Activated CD4-positive, alpha-beta T cell treated with anti-CD3 and anti-CD28 coated beads for 4 hours (primary cell): ENCODE measurements at places on chromosomes 13 and 19.
A peak's percentile ranks its signal among the peaks of the same experiment; 100 is the strongest.

- no peak for DNase-seq
These were observed 747.2 kb downstream of the DIAPH3 start for GRCh38 chr13:59416561-59416960.

DNA sequence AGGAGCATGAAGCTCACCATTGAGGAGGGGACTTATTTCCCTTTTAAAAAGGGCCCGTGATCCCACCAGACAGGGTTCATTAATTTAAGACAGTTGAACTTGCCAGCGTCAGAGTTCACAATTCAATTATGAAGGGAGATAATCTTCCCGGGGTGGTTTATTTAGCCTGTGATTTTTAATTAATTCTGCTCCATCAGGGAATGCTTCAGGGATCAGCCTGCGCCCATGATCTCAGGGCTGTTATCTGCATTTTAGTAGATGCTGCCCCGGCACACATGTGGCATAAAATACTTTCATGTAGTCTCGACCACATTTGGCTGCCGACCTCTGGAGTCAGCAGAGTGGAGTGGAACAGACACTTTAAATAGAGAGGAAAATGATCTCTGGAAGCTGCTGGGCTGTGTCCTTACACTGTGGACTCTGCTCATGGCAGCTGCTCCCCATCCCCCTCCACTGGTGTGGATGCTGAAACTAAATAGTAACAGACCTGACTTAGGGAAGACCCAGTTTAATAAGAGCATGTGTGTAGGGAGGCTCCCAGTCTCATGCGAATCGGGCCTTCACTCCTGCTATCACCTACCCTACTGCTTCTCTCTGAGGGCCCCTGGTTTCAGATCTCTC is 256.9 kb downstream of the TEX29 start:
- no peak for DNase-seq

GRCh38 chr13:100542826-100543156 is 45.8 kb downstream of the GGACT start:
- no peak for DNase-seq

DNA sequence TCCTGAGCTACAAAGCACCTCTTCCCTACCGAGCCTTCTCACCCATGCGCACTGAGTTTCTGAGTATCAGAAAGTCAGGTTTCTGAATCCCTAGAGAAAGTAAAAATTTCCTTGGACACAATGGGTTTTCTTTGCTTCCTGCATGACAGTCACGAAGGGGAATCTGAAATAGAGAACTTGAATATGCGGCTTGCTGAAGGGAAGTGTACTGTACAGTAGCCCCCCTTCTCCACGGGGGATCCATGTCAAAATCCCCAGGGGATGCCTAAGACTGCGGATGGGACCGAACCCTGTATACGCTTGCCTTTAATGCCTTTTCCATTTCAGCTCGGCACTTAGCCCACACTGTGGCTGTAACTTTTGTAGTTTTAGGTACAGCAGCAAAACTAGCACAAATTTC is 107.9 kb downstream of the GGACT start:
- no peak for DNase-seq

- no peak for DNase-seq
These were observed 22.0 kb downstream of the BLOC1S3 start for GRCh38 chr19:45200568-45200967.

DNA sequence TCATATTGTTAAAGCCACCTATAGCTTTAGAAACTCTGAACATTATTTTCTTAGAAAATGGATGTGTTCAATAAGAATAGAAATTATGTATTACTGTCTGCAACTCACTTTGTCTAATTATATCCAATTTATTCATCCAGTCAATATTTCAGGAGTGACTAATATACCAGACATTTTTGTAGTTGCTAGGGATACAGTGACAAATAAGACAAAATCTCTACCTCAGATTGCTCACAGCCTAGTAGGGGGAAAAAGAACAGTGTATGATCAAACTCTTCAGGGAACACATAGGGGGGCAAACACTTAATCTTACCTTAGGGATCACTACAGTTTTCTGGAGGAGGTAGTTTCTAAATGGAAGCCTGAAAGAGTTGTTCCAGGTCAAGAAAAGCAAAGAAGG is 8.6 kb downstream of the BRCA2 start:
- no peak for DNase-seq

GRCh38 chr19:42124386-42124901 is 7.8 kb downstream of the POU2F2 start:
- DNase-seq: no peak

- no peak for DNase-seq
These were observed 1128.2 kb upstream of the PCDH9 start for GRCh38 chr13:68358294-68358705.

DNA sequence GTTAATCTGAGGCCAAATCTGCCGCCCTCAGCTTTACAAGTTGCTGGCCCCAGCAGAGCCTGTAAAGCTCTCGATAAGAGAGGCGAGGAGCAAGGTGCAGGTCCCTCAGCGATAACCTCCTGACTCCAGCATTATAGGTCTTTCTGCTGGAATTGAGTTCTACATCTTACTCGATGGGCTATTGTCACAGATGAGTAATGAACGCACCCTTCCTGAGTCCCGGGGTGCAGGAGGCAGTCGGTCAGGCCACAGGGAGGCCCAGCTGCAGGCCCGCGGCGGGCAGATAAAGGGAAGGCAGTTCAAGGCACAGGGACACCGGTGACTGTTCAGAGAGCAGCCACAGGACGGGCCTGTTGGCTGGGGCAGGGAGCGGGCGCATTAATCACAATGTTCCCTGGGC is 157.6 kb upstream of the OBI1 start:
- DNase-seq: no peak

- peak; percentile 57 for DNase-seq
These were observed 1.9 kb downstream of the CNN2 start for GRCh38 chr19:1028062-1028926.

DNA sequence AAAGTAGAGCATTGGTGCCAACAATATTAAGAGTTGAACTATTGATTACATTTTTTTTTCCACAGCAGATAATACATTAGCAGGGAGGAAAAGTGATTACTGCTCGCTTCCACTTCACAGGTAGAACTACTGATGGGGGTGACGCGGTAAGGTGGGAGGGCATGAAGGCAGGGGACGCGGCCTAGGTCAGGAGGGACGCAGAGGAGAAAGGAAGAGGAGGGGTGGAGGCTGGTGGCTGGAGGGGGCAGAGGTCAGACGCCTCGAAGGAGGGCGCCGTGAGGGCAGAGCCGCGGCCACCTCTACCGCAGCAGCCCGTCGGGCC is 287 bp upstream of the B3GLCT start:
- no peak for DNase-seq

DNA sequence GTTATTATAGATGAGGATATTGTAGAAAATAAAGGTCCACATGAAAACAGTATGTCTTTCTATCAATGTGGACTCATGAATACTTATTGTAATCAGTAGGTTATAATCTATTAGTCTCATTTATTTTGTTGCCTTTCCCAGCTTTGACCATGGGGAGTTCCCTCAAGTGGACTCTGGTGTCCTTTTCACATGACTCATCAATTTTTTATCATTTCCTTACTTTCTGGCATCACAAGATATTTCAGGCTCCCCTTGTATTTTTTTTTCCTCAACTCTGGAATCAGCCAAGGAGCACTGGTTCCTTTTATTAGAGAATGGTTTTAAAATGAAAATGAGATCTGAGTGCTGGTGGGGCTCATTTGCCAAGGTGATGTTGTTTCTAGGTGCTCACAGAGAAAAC is 63.4 kb upstream of the DIAPH3 start:
- DNase-seq: no peak

- DNase-seq: no peak
These were observed 76.2 kb upstream of the IRS2 start for GRCh38 chr13:109862627-109863026.

DNA sequence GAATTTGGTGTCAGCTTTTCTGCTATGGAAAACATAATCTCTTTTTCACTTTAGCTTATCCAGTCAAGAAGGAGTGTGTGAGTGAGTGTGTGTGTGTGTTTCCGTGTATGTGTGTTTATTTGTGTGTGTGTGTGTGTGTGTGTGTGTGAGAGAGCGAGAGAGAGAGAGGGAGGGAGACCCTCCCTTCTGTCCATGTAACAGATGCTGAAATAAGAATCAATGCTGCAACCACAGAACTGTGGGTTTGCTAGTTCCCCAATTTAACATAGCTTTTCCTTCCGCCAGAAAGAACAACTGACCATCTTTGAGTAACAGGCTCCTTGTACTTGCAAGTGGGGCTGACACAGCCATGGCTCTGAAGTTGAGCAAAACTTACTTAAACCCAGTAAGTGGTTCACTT is 5.2 kb downstream of the LCP1 start:
- no peak for DNase-seq

GRCh38 chr13:109088624-109088917 is 459.2 kb downstream of the MYO16 start:
- DNase-seq: no peak

DNA sequence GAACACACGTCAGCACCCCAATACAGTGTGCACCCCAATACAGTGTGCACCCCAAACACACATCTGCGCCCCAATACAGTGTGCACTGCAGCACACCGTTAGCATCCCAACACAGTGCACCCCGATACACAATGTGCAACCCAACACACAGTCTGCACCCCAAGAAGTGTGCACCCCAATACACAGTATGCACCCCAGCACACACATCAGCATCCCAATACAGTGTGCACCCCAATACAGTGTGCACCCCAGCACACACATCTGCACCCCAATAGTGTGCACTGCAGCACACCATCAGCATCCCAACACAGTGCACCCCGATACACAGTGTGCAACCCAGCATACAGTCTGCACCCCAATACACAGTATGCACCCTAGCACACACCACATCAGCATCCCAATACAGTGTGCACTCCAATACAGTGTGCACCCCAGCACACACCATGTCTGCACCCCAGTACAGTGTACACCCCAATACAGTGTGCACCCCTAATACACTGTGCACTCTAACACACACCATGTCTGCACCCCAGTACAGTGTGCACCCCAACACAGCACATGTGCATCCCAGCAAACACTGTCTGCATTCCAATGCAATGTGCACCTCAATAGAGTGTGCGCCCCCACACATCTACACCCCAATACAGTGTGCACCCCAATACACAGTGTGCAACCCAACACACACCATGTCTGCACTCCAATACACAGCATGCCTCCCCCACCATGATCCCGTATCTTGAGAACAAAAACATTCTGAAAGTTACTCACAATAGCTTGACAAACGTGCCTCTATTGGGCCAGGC is 855 bp upstream of the CARS2 start:
- DNase-seq: no peak

DNA sequence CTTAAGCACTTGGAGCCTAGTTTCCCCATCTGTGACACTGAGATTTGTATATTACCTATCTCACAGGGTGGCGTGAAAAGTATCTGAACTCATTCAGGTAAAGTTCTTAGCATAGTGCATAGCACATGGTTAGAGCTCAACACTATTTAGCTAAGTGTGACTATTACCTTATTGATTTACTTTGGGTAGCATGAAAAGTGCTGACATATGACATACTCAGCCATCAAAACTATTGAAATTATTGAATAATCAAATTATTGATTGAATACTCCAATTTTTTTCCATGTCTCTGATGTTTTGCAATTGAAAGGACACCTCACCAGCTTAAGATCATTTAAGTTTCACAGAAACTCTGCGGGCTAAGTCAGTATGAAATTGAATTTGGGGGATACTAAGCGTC is 715.0 kb downstream of the EFNB2 start:
- DNase-seq: no peak

GRCh38 chr13:30022796-30023195 is 172.4 kb upstream of the UBL3 start:
- DNase-seq: no peak

DNA sequence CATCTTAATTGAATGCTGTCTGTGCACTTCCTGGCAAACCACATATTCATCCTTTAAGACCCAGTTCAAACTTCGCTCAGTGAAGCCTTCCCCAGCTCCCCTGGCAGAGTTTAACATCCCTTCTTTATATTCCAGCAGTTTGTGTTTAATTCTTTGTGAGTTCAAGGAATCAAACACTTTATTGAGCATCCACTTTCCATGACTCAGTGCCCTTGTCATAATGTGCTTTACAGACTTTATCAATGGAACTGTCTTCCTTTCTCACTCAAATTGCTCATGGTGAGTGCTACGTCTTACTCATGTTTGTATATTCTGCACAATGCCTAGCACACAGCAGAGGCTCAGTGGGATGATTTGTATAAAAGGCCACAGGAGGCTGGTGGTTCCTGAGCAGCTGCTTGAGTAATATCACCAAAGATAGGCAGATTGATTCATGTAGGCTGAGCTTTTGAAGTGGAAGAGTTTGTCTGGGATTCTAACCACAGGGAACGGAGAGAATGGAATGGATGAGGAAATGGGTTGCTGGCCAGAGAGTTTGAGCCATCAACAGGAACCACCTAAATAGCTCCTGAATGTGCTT is 44.2 kb downstream of the SERTM1 start:
- DNase-seq: no peak

DNA sequence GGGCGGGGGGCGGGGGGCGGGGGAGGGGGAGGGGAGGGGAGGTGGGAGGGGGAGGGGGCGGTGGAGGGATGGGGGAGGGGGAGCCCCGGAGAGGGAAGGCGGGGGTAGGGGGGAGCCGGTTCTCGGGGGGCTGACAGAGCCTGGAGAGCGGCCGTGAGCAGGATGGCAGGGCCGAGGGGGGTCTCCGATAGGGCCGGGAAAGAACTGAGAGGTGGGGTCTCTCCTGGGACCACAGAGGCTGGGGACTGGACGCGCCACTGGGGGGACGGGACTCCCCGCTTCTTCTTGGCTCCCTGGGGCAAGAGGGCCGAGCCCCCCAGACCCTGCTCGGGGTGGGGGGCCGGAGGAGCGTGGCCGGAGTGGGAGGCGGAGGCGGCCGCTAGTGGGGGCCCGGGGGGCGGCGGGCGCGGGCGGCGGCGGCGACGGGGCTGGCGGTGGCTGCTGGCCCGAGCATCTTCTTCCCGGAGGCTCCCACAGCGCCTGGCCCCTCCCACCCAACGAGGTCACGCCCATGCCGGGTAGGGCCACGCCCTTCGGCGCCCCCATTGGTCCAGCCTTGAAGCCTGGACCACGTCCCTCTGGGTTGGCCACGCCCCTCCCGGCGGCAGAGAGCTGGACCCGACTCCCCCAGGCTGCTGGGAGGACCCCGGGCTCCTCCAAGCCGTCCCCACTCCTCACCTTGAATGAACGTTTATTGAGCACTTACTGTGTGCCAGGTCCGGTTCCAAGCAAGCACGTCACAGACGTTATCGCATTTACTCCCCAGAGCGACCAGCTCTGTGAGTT is at the start of gene NOVA2:
Gene NOVA2 (minus strand): TSS at position 313 of the 786 bp plus-strand sequence. CDS start 514 bp downstream, outside the sequence.
- DNase-seq: no peak

DNA sequence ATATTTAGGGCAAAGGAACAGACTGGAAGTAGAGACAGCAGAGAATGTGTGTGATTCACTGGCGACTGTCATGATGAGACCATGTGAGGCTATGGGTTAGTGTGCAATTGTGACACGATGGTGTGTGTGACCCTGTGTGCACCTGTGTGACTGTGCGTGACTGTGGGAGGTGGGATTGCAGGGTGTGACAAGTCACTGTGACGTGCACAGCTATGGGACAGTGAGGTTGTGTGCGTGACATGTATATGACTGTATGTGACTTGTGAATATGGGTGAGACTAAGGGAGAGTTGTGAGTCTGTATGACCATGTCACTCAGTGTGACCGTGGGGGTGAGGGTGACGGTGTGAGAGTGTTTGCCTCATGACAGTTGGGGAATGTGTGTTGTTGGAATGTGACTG is 3.4 kb upstream of the GIPR start:
- DNase-seq: no peak

GRCh38 chr13:20721454-20722357 is 18.2 kb downstream of the IL17D start:
- no peak for DNase-seq

GRCh38 chr13:28678809-28679208 is 19.9 kb downstream of the POMP start:
- DNase-seq: no peak

GRCh38 chr13:27273658-27274425 is 3.2 kb downstream of the RASL11A start:
- DNase-seq: no peak
